Fibroblast of villous mesenchyme (primary cell): ENCODE measurements at places on chromosomes 6 and 20. TPM values are rescaled to one million over a fixed set of nuclear protein-coding genes. Genes with fewer than 3 reads are reported as not detected.

- no peak for DNase-seq
Measured at GRCh38 chr20:3763671-3764601, 3.6 kb downstream of the ADISSP start.

- no peak for DNase-seq
Measured at GRCh38 chr6:21061892-21062291, 527.6 kb downstream of the CDKAL1 start.

SYNDIG1 gene
- under 0.01 TPM in 1 of 2 replicates, not detected in the other for total RNA-seq

- DNase-seq: no peak
Measured at GRCh38 chr6:89703292-89703691, 64.7 kb upstream of the LYRM2 start.

- peak; percentile 89 for DNase-seq
Measured at GRCh38 chr6:104537180-104537579, 322.5 kb downstream of the HACE1 start.

DNA sequence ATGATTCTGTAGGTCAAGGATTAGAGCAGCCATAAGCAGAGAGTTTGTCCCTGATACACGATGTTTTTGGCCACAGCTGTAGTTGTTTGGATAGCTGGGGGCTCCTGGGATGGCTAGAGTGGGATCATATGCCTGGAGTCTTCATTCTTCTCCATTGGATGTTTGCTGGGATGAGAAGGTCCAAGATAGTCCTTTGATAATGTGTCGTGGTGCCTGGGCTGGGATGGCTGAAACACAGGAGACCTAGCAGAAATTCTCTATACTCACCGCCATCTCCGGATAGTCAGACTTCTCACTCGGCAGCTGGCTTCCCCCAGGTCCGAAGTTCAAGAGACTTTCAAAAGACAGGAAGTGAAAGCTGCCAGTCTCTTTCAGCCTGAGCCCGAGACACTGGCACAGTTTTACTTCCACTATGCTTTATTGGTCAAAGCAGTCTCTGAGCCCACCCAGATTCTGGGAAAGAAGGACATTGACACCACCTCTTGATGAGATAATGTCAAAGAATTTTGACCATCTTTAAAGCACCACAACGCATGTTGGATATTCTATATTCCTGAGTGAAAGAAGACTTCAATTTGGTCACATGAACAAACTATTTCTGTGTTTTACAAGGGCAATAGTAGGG lies 16.0 kb downstream of the MARCKS start:
- DNase-seq: no peak

DNA sequence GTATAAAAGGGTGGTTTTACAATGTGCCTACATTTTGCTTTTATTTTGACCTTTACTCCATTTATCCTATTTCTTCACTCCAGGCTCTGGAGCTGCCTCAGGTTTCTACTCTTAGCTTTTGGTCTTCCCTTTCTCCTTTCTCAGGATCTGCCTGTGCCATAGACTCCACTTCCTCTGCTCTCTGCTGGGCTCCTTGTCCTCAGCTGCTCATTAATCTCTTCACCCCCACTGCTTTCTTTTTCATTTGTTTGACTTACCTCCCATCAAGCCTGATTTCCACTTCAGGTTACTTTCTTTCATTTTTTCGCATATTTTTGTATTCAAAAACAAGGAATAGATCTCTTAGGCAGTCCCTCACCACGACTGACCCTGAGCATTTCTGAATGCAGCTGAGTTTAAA lies 106.8 kb downstream of the COL19A1 start:
- no peak for DNase-seq

DNA sequence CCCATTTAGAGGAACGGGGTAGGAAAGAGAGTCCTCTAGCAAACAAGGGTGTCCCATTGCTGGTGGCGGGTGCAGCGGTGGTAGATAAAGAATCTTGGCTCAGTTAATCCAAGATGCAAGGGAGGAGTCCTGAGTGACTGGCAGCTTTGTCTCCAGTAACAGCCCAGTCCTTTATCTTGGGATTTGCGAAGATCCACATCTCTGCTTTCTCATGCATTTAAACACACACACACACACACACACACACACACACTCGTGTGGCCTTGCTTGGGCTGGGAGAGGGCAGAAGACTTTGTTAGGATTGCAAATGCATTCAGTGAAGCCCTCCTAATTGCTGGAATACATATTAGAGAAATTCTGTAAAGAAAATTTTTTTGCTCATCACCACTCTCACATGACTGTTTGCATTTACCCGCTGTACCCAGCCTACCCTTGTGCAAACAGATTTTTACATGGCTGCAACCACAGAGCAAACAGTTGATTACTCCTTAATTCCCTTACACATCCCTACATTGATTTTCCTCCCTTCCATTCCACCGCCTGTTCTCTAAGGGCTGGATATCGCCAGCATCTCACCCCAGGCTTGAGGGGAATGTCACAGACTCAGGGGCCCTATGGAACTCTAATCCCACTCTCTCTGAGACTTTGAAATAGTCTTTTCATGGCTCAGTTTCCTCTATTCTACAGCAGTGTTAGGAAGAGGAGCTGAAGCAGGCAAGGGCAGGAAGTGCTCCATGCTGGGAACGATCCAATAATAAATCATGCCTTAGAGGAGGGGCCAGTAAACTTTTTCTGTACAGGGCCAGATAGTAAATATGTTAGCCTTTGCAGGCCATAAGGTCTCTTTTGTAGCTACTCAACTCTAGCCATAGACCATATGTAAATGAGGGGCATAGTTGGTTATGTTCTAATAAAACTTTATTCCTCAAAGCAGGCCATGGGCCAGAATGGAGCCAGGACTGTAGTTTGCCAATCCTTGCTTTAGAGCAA lies 3.5 kb downstream of the C6orf132 start:
- no peak for DNase-seq

DNA sequence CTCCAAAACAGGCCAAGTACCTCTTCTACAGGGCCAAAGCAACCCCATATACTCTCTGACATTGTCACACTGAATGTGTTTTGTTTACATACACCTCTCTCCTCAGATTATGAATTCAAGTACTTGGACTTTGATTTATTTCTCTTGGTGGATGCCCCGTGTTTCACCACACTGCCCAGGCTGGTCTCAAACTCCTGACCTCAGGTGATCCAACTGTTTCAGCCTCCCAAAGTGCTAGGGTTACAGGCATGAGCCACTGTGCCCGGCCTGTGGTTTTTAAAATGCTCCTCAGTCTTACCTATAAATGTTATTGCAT lies 16.1 kb downstream of the CSNK2A1 start:
- DNase-seq: no peak

GRCh38 chr6:157110607-157111006 lies 212.7 kb downstream of the TMEM242 start:
- no peak for DNase-seq

DNAH8 gene
- under 0.01 and 0.32 TPM in 2 replicates for total RNA-seq

RNF144B gene
- total RNA-seq: 0.97 and 2.6 TPM in 2 replicates

TFAP2D gene
- total RNA-seq: not detected in 2 replicates

ECT2L gene
- not detected in 2 replicates for total RNA-seq

DNA sequence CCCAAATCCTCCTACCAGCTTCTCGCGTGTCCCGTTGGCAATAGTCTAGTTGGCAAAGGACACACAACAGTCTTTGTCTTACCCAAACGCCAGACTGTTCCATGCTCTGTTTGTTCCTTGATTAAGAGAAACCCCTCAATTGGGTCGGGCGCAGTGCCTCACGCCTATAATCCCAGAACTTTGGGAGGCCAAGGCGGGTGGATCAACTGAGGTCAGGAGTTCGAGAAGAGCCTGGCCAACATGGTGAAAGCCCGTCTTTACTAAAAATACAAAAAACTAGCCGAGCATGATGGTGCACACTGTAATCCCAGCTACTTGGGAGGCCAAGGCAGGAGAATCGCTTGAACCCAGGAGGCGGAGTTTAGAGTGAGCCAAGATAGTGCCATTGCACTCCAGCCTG lies 153.7 kb downstream of the GRM4 start:
- DNase-seq: no peak

MYT1 gene
- total RNA-seq: not detected in 2 replicates

SLC22A7 gene
- total RNA-seq: not detected in 2 replicates

DNA sequence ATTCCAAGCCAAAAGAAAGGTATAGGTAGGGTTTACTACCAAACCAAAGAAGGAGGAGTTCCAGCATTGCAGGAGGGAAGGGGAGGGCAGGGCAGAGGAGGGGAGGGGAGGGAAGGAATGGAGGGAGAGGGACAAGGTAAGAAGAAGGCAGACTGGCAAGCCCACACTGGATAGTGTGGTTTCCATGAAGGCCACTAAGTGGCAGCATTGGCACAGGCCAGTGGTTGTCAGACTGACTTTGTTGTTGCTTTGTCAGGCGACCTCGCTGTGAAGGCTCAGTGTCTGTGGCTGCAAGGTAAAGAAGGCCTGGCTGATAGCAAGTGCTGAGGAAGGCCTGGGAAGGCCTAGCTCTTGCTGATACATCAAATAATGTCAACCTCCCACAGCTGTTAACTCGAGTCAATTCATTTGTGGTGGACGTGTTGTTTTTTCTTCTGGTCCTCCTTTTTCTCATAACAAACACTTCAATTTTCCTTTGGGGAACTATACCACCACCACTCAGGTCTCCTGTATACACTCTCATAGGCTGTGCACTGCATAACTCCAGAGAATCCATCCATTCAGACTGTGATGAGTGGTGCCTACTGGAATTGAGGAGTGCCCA lies 7.7 kb upstream of the ZNF334 start:
- peak; percentile 48 for DNase-seq

- DNase-seq: peak; percentile 16
Measured at GRCh38 chr6:22471132-22471690, 98.2 kb upstream of the HDGFL1 start.

- no peak for DNase-seq
Measured at GRCh38 chr6:87742106-87742505, 40.1 kb upstream of the AKIRIN2 start.

TTK gene
- 13.9 and 27.6 TPM in 2 replicates for total RNA-seq

DNA sequence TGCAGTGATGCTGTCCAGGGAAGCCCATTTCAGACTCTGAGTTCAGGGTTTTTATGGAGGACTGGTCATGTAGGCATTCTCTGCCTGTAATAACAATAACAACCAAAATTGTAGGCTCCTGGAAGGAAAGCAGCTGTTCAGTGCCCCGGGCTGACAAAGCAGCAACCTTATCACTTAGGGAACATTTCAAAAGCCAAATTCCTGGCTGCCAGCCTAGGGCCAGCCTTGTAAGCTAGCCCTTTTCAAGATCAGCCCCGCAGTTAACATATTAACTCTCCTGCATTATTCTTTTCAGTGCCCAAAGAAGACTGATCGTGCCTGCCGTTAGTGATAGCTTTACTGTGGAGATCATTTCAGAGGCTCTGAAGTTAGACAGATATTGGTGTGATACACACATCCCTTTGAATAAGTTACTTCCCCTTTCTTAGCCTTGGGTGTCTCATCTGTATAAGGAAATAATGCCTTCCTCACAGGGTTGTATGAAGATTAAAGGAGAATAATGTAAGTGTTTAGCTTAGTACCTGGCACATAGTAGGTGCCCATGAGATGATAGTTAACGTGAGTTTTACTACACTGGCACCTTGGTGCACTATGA lies 44.1 kb downstream of the CTNNBL1 start:
- DNase-seq: peak; percentile 53

DNA sequence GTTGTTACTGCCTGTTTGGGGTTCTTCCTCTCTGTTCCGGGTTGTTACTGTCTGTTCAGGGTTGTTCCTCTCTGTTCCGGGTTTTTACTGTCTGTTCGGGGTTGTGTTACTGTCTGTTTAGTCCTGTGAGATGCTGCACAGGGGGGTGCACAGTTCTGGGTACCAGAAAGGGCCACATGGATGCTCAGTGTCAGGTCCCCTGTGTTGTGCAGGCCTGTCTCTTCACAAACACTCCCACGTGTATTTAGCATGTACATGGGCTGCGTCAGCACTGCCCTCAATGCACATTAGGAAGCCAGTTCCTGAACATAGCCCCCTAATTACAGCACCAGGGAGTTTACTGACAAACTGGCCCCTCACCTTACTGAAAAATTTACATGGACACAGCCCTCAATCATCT lies 118.5 kb downstream of the DLL1 start:
- no peak for DNase-seq

- DNase-seq: no peak
Measured at GRCh38 chr6:34876472-34876871, 11.4 kb downstream of the TAF11 start.

- no peak for DNase-seq
Measured at GRCh38 chr20:55649254-55649653, 356.1 kb downstream of the CBLN4 start.

DNA sequence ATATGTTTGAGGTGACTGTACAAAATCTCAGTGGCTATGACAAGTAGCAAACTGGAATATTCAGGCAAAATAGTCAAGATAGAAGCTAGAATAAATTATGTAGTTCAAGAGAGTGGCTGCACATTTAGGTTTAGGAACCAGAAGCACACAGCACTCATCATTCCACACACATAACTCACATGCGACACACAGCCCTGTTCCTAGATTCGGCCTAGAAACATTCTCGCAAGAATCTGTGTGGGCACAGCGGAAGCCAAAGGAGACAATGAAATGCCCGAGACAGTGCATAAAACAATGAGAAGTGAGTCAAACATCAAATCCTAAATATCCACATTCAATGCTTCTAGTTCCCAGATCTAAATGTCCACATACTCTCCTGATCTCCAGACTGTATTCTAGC lies 9.5 kb upstream of the SUPT3H start:
- no peak for DNase-seq

- DNase-seq: no peak
Measured at GRCh38 chr6:163739966-163740365, 325.4 kb downstream of the QKI start.

DNA sequence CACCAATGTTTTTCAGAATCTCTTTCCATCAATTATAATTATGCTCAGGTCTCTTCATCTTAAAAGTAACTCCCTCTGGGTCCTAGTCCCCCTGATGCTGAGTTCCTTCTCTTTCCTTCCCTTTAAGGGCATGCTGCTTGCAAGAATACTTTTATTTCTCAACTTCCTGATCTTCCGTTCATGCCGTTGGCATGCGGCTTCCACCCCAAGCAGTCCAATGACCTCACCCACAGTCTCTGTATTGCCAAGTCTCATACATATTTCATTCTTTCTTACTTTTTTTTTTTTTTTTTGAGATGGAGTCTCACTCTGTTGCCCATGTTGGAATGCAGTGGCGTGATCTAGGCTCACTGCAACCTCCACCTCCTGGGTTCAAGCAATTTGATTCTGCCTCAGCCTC lies 83.5 kb downstream of the NDUFAF5 start:
- no peak for DNase-seq

HMGCLL1 gene
- under 0.01 and 0.43 TPM in 2 replicates for total RNA-seq

CCDC170 gene
- total RNA-seq: 1.6 and 3.9 TPM in 2 replicates

GRCh38 chr6:169918239-169918953 lies 167.0 kb downstream of the ERMARD start:
- no peak for DNase-seq

STX11 gene
- total RNA-seq: 0.97 and 2.2 TPM in 2 replicates

PDYN gene
- total RNA-seq: not detected in 2 replicates

TBX18 gene
- 3.0 and 6.8 TPM in 2 replicates for total RNA-seq

GRCh38 chr6:35089935-35090505 lies 51.1 kb downstream of the TCP11 start:
- DNase-seq: peak; percentile 88
